Fibroblast of skin of left quadriceps (primary cell): ENCODE measurements at places on chromosomes 2 and 18.
A peak's percentile ranks its signal among the peaks of the same experiment; 100 is the strongest.

GRCh38 chr2:153575171-153575853 lies 96.8 kb upstream of the RPRM start:
- no peak for DNase-seq

GRCh38 chr2:105104208-105104731 lies 66.4 kb downstream of the MRPS9 start:
- peak; percentile 53 for DNase-seq

DNA sequence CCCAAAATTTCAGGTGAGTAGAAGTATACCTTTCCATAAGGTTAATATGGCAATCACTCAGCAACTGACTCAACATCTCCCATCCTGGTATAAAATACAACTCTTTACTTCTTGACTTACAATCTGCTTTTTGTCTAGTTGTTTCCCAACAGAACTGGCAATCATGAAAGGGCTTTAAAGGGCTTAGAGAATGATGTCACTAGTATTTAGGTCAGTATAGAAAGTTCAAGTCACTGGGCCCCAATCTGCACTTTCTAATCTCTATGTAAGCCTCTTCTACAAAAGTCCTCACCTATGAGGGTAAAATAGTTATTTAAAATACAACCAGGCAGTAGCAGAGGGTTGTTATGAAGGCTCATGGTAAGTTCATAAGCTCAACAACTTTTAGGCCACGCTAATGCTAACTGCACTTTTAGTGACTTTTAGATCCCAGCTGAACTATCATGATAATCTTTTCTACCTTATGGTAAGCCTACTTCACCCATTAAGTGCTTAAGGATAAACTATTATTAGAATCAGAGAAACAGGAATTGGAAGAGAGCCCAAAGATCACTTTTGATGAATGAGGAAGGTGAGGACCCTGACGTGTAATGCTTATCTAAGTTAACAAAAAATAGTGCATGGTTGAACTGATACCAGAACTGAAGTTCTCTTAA lies 79.6 kb downstream of the GORASP2 start:
- no peak for DNase-seq

DNA sequence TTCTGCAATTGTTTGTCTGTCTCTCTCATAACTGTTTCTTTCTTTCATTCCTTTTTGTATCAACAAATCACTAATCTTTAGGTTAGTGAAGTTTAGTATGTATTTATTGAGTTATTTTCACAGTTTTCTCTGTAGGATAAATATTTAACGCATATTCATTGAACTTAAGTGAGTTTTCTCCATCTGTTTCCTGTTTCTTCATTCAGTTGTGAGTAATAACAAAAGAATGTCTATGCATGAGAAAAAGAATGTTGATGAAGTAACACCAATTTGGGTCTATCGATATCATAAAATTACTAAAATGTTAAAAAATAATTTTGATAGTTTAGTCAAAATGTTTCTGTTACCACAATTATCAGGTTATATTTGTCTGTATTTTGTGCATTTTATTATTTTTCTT lies 948.0 kb downstream of the DSC3 start:
- DNase-seq, result peak; percentile 6

DNA sequence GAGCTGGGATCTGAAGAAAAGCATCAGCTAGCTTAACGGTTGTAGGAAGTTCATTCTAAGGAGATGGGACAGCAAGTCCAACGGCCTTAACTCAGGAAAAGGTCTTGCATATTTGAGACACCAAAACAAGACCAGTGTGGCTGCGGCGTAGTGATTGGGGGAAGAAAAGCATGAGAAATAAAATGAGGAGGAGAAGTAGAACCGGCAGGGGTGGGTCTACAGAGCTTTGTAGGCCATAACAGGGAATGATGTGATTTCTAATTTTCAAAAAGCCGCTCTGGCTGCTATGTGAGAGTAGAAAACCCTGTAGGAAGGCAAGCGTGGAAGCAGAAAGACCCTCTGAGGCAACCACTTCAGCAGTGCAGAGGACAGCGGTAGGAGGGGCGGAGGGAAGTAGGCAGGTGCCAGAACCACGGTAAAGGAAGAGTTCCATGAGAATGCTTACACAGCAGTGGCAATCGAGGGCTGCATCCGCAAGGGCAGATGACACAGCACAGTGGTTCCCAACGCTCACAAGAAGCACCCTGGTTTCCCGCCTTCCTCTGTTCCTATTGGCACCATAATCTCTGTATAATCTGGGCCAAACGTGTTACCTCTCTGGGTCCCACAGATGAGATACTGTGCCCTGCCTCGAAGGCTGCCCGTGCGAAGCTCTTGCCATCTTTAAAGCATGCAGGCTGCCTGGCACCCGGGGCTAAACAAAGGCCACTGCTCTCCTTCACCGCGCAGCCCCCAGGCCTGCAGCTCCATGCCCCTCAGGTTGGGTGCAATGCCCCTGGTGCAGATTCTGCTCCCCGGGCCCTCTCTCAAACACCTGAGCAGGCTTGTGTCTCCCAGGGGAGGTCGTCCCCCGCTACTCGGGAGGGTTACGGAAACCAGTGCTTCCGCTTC lies 795 bp downstream of the ANKRD39 start:
- no peak for DNase-seq

DNA sequence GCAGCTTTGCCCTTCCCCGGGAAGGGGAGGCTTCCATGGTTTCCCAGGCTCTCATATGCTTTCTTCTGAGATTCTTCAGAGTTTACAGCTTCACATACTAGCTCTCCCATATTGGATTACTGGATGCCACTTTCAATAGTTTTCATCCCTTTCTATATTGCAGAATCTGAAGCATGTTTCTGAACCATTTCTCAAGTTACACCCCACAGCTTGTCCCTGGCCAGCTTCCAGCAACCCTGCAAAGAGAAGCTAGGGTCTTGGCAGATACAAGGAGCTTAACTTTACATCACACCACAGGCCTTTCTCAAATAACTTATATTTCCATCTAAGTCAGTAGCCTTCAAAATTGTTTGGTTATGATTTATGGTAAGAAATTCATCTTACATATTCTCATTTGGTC lies 39.6 kb downstream of the LHCGR start:
- peak; percentile 62 for DNase-seq

- DNase-seq, result no peak
Measured at GRCh38 chr18:35430721-35431373, 53.7 kb upstream of the ZNF396 start.

DNA sequence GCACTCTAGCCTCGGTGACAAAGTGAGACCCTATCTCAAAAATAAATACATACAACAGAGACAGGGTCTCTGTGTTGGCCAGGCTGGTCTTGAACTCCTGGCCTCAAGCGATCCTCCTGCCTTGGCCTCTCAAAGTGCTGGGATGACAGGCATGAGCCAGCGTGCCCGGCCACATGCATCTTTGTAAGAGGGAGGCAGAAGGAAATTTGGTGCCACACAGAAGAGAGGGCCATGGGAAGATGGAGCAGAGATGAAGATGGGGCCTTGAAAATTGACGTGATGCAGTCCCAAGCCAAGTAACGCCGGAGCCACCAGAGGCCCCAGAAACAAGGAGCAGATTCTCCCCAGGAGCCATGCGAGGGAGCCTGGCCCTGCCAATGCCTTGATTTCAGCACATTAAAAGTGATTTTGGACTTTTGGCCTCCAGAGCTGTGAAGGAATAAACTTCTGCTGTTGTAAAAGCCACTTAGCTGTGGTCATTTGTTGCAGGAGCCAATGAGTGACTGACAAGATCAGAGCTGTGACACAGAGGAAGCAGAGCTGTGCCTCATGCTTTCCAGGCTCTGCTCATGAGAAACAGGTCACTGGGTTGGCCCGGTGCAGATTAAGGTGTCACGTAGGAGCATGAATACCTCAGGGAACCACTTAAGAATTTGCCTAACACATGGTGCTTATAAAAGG lies 2.7 kb upstream of the SLC66A2 start:
- DNase-seq, result no peak

DNA sequence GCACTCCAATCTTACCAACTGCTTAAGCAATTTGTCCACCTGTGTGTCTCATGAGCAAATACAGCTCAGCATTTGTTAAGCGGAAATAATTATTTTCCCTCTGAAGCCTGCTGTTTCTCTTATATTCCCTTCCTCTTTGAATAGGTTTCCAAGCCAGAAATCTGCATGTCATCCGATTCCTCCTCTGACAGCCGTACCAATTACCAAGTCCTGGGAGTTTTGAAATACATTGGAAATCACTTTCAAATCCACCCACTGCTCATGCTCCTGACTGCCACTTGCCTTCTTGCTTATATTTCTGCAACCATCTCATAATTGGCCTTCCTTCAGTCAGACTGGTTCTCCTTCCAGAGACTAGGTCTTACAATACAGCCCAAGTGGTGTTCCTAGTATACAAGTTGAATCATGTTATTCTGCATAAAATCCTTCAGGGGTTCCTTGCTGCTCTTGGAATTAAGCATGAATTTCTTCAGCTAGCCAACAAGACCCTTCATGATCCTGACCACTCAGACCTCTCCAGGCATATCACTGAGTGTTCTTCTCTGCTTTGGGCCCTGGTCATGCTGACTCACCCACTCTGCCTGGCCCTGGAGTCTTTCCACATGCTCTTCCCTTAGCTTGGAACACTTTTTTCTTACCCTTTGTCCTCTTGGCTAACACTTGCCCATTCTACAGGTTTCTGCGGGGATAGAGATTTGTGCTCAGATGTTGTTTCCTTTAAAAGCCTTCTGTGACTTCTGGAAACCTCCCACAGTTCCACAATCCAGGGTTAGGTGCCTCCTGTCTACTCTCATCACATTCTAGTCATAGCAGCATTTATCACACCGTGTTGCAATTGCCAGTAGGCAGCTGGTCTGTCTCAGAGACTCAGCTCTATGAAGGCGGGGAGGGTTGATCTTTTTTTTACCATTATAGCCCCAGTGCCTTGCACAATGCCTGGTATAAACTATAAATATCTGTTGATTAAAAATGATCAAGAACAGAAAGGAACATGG lies 157.6 kb downstream of the ARL6IP6 start:
- no peak for DNase-seq

- no peak for DNase-seq
Measured at GRCh38 chr2:17515652-17516051, 2.6 kb downstream of the RAD51AP2 start.

GRCh38 chr18:63346031-63346430 lies 21.0 kb downstream of the KDSR start:
- DNase-seq, result no peak

DNA sequence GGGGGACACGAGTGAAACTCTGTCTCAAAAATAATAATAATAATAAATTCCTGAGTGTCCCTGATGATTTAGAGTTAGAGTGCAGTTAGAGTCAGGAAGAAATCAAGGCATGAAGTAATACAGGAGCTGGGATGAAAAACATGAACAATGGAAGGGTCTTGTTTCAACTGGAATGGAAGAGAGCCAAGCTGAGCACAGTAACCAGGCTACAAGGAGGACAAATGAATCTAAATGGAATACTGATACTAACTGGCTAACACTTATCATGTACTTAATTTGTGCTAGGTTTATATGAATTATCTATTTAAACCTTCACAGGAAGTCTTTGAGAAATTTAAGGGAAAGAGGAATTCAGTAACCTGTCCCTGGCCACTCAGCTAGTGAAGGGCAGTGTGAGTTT lies 38.8 kb upstream of the PSME4 start:
- no peak for DNase-seq

DNA sequence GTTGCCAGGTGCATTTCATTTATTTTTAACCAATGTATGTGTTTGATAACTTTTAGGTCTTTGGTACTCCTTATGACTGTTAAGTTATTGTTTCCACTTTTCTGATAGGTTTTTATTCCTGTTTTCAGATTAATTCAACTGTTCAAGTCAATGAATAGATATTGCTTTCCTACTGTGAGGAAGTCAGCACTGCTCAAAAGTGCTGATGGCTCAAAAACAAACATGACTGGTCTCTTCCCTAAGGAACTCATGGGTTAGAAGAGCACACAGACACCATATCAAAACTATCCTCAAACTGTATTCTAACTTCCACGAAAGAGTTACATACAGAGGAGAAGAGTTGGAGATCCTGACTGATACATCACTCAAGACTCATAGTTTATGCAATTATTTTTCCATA lies 39.9 kb upstream of the REG3G start:
- no peak for DNase-seq

DNA sequence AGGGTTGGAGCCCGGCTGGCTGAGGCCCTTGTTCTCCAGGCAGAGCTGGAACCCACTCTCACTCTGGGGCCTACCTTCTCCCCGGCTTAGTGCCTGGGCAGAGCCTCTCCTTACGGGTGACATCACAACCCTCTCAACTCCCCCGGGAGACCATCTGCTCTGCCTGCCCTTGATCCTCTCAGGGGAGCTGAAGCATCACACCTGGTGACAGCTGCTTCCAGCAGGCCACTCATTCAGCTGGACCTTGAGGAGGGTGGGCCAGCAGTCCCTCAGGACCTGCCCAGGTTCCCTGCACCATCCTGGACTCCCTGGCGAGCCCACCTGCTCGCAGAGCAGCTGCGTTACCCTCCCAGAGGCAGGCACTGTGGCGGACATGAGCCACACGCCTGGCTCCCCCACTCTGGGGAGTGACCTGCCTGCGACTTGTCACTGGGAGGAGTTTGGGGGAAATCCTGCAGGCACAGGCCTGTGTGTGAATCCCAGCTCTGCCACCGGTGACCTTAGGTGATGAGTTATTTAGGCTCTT lies 13.1 kb downstream of the HS6ST1 start:
- DNase-seq, result no peak

DNA sequence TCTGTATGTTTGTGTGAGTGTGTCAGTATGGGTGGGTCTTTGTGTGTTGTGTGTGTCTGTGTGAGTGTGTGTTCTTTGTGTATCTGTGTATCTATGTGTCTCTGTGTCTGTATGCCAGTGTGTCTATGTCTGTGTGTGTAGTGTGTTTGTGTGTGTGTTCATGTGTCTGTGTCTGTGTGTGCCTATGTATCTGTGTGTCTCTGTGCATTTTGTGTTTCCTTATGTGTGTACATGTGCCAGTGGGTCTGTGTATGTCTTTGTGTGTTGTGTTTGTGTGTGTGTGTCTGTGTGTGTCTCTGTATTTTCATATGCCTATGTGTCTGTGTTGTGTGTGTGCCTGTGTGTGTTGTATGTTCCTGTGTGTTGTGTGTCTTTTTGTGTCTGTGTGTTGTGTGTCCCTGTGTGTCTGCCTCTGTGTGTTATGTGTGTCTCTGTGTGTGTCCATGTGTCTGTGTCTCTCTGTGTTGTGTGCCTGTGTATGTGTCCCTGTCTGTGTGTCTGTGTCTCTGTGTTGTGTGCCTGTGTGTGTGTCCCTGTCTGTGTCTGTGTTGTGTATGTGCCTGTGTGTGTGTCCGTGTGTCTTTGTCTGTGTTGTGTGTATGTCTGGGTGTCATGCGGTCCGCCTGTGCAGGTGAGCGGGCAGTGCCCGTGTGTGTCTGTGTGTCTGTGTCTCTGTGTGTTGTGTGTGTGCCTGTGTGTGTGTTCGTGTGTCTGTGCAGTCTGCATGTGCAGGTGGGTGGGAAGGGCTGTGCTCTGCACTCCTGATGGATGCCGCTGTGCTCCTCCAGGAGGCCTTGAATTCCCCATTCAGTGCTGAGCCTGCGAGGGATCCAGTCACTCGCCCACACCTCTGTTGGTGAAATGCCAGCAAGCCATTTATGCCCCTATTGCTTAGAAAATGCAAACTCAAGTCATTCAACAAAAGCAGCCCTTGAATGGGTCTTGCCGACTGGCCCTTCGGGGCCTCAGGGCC lies 37.4 kb downstream of the KLHL29 start:
- DNase-seq, result no peak

DNA sequence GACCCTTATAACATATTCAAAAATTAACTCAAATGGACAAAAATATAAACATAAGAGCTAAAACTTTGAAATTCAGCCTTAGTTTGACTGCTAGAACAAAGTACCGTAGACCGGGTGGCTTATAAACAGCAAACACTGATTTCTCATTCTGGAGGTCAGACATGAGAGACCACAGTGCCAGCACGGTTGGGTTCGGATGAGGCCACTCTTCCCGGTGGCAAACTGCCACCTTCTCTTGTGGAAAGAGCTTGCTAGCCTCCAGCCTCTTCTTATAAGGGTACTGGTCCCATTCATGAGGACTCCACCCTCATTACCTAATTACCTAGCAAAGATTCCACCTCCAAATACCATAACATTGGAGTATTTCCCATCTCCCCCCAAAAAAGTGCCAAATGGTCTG lies 91.3 kb downstream of the FAM210A start:
- DNase-seq, result no peak
